EH (cell line): ENCODE measurements at places on chromosomes 6 and 20.

DNA sequence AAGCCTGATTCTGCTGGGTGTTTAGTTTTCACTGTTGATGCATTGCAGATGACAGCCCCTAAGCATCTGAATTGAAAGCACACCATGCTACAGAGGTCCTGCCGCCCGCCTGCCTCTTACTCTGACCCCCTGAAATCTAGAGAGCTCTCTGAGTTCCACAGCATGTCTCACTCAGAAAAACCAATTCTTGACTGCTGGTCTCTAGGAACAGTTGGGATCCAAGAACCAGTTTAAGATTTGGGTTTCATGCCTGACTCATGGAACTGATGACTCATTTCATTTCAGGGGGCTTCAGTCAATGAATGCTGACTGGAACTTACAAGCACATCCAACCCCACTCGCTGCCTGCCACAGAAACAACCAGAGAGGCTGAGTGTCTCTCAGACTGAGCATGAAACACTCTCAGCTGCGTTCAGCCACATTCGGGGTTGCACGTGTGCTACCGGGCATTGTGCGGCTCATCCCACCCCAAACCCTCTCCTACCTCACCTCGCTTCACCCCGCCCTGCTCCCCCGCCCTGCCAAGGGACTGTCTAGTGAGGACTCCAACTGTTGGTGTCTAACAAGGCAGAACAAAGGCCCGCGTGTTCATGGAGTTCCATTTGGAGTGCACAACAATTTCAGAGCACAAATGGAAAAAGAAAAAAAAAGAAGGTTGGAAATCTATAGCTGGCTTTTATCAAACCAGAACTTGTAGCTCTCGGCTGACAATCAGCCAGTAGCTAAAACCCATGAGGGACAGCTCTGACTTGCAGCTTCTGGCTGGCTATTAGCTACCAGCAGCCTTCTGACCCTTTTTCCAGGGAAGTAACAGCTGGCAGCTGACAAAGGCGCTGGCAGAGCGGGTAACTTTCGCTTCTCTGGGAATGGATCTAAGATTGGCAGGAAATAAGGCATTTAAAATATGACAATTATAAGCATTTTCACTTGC, 20.0 kb upstream of the TRAF3IP2 start:
- DNase-seq: peak; percentile 73

- DNase-seq: no peak
These were observed 37.2 kb downstream of the VTA1 start for GRCh38 chr6:142184307-142184706.

- peak; percentile 70 for DNase-seq
These were observed 204.5 kb downstream of the SYNDIG1 start for GRCh38 chr20:24673678-24674570.

GRCh38 chr6:57262901-57263694, 41.0 kb upstream of the RAB23 start:
- DNase-seq: peak; percentile 98

- peak; percentile 58 for DNase-seq
These were observed 39.0 kb upstream of the IFNGR1 start for GRCh38 chr6:137258170-137258569.

DNA sequence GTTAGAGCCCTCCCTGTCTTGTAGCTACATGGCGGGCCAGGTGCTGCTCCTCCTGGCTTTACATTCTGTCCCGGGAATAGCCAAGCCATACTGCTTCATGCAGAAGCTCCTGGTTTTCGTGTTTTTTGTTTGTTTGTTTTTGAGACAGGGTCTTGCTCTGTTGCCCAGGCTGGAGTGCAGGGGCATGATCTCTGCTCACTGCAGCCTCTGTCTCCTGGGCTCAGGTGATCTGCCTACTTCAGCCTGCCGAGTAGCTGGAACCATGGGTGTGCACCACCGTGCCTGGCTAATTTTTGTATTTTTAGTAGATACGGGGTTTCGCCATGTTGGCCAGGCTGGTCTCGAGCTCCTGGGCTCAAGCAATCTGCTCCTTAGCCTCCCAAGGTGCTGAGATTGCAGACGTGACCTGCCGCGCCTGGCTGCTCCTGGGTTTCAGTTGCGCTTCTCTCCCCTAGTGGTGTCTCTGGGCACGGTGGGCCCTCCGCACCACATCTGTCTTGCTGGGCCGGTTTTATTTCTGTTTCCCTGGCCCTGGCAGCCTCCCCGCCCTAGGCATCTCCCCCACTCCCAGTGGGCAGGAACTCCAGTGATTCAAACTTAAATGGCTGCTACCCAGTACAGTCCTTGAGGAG, 12.9 kb downstream of the CDYL start:
- DNase-seq: no peak

- no peak for DNase-seq
These were observed 289.6 kb downstream of the TBC1D7 start for GRCh38 chr6:13038741-13039190.

GRCh38 chr6:15350386-15351083, 104.7 kb downstream of the JARID2 start:
- DNase-seq: peak; percentile 36

DNA sequence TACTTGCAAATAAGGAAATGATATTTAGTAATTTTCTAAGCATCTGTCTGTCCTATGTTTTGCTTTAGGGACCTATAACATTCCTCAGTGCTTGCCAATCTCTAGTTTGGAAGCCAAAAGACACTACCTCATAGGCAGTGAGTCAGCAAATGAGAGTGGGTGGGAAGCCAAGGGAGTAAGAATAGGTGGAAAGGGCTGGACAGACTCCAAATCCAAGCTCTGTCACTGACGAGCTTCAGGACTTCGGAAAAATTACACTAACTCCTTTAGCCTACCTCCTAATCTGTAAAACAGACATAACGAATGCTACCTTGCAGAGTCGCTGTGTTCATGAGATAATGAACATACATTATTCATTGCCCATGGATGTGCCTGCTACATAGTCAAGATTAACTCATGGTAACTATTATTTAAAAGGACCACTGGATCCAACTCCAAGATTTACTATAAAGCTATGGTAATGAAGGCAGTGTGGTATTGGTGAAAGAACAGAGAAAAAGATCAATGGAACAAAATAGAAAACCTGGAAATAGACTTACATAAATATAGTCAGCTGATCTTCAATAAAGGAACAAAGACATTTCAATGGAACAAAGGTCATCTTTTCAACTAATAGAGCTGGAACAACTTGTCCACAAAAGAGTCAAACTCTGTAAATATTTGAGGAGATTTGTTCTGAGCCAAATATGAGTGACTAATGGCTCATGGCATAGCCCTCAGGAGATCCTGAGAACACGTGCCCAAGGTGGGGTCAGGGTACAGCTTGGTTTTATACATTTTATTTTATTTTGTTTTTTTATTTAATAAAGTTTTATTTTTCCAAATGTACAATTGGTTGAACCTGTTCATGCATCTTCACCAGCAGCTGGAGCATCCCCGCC, 64.1 kb downstream of the FAM50B start:
- peak; percentile 99 for DNase-seq

- DNase-seq: peak; percentile 79
These were observed 22.2 kb upstream of the ADGRG6 start for GRCh38 chr6:142279350-142280180.

DNA sequence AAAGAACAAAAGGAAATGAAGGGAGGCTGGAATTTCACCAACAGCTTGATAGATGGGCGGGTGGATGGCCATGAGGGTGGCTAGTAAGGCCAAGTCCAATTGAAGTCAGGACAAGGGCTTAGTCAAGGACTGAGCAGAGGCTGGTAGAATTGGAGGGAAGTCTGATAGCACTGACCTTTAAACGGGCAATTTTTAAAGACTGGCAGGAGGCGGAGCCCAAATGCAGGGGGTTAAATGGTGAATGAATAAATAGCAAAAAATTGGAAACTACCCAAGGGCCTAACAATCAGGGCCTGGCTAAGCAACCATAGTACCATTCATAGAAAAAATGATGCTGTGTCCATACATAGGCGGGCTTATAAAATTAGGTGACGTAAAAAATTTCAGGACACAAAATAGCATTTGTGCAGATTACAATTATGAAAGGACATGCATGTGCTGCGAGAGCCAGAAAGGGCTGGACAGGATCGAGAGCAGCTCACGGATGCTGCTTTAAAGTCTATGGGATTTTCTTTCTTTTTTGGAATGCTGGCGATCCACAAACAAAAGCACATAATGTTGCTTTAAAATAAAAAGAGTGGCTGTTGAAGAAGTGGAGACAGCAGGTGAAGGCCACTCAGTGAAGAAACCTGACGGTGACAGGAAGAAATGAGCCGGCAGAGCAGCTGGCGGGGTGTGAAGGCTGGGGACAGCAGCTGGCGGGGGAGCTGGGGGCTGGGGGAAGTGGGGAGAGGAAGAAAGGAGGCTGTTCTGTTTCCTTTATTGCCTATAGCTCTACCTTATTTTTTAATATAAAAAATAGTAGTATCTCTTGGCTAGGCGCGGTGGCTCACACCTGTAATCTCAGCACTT, 42.8 kb upstream of the TAF8 start:
- no peak for DNase-seq

DNA sequence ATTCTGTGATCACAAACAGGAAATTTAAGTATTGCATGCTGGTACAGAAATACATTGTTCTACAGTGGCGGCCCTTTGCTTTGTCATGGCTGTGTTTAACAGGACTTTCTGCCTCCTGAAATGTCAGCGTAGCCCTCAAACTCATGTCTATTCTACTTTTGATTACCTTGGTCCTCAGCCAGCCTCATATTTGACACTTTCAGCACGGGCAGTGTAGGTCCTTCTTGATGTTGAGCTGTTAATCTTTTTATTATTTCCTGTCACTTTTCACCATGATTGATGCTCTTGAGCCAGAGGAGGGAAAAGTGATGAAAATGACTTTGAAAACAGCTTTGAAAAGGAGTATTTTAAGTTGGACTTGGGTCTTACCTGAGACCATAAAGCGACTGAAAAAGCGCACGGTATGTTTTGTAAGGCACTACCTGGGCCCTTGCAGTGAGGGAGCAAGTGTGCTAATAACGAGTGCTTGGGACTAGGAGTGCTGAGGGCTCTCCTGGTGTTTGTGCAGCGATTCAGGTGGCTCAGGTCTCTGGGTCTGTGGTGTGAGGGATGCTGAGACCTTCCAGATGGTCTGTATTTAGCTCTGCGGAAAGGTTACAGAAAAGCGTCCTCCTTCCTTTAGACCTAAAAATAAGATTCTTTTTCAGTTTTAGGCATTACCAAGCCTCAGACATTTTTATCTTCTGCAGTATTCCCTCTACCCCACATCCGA, 45.2 kb upstream of the RREB1 start:
- DNase-seq: no peak

GRCh38 chr6:93471281-93471680, 51.9 kb upstream of the EPHA7 start:
- no peak for DNase-seq

- no peak for DNase-seq
These were observed 20.2 kb upstream of the PAQR8 start for GRCh38 chr6:52341561-52342260.

GRCh38 chr6:131807321-131807643, 538 bp upstream of the ENPP1 start:
- DNase-seq: no peak

DNA sequence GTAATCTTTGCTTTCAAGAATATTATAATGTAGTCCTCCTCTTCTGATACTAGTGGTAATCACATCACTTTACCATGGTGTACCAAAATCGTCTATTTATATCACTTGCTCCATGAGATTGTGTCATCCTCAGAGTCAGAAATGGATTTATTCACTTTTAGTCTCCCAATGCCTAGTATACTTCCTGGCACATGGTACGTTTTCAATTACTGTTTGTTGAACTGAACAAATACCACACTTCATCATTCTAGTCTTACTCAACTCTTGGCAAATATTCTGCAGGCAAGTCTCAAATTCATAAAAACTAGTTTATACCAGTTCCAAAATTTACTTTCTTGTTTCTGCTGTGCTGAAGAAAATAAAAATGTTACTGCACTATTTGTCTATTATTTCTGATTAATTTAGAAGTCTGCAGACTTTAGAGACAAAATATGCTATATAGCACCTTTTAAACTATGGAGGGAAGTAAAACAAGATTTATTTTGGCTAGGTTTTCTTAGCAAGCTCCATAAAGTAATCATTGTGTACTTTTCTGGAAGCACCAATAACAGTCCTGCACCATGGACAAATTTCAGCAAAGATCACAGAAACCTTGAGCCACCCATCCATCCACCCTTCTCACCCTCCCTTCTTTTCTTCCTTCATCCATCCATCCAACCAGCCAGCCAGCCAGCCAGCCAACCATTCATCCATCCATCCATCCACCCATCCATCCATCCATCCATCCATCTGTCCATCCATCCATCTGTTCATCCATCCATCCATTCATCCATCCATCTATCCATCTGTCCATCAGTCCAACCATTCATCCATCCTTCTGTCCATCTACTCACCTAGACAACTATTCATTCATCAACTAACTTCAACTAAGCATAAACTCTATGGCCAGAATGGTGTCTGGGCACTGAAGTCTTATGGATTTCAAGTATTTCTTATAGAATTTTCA, 102.1 kb upstream of the STMND1 start:
- DNase-seq: peak; percentile 90

GRCh38 chr20:21509597-21510371, 4.1 kb downstream of the NKX2-2 start:
- peak; percentile 75 for DNase-seq

GRCh38 chr6:148628251-148628650, 118.6 kb upstream of the UST start:
- DNase-seq: no peak

GRCh38 chr6:4447639-4448330, 312.4 kb upstream of the ECI2 start:
- no peak for DNase-seq

- no peak for DNase-seq
These were observed 46.3 kb downstream of the GCNT2 start for GRCh38 chr6:10567256-10568026.

DNA sequence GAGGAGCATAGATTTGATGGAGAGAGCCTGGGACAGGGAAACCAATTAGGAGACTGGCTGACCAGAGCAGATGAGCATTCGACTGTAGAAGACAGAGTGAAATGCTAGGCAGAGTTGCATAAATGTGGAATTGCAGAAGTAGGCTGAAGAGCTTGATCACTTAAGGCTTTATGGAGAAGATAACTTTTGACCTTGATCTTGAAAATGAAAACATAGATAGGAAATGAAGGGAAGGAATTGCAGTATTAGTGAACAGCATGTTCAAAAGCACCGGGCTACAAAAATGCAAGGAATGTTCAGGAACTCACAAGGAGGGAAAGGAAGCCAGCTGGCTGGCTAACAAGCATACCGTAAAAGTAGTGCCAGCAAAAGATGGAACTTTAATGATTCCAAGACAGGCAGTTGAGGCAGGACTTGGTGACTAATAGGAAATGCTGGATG, 20.5 kb upstream of the LTV1 start:
- peak; percentile 64 for DNase-seq

DNA sequence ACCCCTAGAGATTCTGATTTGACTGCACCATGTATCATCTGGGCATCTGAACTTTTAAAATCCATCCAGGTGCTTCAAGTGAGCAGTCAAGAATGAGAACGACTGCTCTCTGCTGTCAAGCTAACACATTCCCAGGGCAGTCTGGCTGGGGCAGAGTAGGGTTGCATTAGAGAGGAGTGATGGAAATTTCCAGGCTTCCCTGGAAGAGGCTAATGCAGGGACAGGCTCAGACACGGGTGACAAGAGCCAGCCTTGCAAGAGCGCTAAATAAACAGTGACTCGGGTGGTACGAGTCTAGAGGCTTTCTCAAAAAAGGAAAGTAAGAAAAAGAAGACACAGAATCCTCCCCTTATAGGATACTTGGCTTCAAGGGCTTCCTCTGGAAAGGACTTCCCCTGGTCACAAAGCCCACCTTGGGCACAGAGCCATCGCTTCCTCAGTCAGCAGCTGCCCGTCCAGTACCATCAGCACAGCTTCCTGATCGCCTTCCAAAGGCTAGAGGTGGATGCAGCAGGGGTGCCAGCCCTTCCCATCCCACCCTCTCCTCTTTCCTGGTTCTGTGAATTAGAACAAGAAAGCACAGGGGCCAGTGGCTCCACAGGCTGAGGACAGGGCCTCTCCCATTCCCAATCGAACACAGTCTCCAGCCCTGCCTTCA, 177.4 kb upstream of the RREB1 start:
- DNase-seq: no peak

- DNase-seq: no peak
These were observed 1405.1 kb upstream of the EYS start for GRCh38 chr6:67112120-67112519.
